Stromal cell of bone marrow (primary cell): ENCODE measurements at places on chromosomes 7 and 10.
A peak's percentile ranks its signal among the peaks of the same experiment; 100 is the strongest.

- DNase-seq = no peak
Observed at GRCh38 chr7:66913118-66914037, 7.6 kb upstream of the TMEM248 start.

- no peak for DNase-seq
Observed at GRCh38 chr7:91694351-91694841, 186.1 kb downstream of the MTERF1 start.

- no peak for DNase-seq
Observed at GRCh38 chr10:103942866-103943265, 24.1 kb upstream of the SLK start.

DNA sequence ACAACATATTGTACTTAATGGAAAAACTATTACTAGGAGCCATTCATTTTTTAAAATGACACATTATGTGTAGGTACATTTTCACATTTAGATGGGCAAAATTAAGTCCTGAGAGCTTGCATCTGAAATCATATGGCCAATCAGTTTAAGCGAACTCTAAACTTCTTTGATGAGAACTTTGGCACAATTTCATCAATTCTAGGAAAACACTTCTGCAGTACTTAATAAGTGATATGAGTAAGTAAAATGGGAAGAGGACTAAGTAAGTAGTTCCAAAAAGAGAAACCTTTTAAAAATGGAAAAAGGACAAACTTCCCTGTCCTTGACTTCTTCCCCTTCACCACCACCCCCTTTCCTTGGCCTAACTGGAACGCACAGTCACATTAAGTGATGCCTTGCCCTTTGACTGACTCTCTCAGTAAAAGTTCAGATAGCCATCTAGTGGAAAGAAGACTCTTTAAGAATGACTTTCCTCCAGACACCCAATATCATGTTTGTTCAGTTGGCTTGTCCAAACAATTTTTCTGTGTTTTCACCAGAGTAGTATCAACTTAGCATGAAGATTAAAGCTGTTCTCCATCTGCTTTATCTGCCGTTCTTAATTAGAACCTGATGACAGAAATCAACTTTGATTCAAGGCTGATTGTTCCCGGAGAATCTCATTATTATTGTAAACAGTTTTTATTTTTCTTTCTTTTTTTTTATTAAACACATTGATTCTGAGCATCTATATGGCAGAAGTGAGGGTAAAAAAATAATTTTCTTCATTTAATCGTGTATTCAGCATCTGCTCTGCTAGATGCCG lies 45.1 kb downstream of the CNNM2 start:
- DNase-seq = no peak

- DNase-seq = no peak
Observed at GRCh38 chr10:70809726-70810125, 6.0 kb upstream of the SGPL1 start.

GRCh38 chr10:91552274-91553095 lies 80.4 kb downstream of the PPP1R3C start:
- no peak for DNase-seq

DNA sequence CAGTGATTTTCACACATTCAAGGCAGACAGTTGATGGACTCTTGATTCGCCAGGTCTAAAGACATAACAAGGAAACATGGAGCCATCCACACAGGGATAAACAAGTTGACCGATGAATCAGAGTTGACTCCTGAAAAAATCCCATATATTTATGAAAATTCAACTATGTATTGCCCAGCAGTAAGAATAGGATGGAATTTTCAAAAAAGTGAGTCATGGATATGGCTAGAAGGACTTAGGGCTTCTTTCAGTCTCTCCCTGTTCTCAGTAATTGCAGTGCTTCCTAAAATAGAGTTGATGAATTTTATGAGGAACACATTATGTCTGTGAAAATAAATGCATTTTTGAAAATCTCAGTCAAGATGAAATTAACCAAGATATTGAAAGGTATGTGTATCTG lies 301.2 kb downstream of the PLXDC2 start:
- DNase-seq = no peak

DNA sequence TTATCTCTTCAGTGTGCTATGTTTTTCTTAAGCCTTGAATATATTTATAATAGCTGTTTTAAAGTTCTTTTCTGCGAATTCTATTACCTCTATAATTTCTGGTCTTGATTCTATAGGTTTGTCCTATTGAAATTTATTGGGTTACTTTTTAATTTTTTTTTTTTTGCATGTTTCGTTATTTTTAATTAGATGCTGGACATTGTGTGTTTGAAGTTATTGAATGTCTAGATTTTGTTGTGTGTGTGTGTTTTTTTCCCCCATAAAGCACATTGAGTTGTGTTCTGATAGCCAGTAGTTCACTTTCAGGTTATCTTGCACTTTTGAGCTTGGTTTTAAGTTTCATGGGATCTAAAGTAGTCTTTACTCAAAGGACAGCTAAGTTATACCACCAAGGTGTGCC lies 394.9 kb downstream of the RPS24 start:
- DNase-seq = no peak

- peak; percentile 67 for DNase-seq
Observed at GRCh38 chr10:118584181-118584954, 11.1 kb downstream of the PRLHR start.

GRCh38 chr7:31076641-31077310 lies 24.7 kb downstream of the ADCYAP1R1 start:
- DNase-seq = no peak

- no peak for DNase-seq
Observed at GRCh38 chr7:117769085-117769484, 104.2 kb downstream of the CTTNBP2 start.

- DNase-seq = no peak
Observed at GRCh38 chr7:28078036-28078901, 102.3 kb downstream of the JAZF1 start.

DNA sequence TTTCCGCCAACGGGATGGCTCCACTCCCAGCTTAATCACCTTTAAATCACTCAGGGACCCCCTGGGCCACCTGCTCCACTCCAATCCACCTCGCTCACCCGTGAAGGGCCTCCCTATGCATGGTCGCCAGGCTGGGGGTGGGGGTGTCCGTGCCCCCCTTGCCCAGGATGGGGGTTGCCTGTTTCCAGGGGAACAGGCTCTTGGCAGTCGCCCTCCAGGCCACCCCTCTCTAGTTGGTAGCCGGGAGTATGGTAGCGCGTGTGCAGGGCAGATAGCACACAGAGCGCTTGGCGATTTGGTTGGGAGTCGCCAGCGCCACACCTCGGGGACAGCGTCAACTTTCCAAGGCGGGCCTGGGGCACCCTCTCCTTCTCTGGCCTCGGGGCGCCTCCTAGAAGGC lies 134.9 kb upstream of the ZNF92 start:
- DNase-seq = no peak

DNA sequence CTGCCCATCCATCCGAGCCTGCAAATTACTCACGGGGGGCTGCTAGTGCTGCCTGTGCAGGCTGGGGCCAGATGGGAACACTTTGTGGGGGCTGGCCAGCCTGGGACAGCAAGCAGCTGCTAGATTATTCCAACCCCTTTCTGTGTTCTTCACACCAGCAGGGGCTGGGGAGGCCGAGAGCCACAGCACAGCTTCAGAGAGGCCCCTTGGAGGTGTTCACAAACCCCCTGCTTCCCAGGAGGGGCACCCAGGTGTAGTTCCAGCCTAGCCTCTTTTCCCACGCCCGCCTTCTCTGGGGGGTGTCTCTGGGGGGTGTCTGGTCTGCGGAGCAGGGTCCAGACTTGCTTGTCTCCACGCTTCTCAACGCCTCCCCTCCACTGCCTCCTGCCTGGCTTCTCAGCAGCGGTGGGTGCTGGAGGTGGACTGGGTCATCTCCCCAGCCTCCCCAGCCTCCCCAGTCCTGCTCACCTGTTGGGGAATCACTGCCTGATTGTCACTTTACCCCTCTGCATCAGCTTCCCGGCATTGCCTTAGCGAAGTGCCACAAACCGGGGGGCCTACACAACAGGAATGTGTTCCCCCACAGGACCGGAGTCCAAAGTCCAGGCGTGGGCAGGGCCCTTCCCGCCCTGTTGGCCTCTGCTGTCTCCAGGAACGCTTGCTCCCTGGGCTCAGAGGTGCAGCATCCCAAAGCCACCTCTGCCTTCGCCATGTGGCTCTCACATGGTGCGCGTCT lies 74.0 kb upstream of the EN2 start:
- no peak for DNase-seq

GRCh38 chr10:124654686-124655085 lies 89.5 kb downstream of the FAM53B start:
- DNase-seq = no peak

DNA sequence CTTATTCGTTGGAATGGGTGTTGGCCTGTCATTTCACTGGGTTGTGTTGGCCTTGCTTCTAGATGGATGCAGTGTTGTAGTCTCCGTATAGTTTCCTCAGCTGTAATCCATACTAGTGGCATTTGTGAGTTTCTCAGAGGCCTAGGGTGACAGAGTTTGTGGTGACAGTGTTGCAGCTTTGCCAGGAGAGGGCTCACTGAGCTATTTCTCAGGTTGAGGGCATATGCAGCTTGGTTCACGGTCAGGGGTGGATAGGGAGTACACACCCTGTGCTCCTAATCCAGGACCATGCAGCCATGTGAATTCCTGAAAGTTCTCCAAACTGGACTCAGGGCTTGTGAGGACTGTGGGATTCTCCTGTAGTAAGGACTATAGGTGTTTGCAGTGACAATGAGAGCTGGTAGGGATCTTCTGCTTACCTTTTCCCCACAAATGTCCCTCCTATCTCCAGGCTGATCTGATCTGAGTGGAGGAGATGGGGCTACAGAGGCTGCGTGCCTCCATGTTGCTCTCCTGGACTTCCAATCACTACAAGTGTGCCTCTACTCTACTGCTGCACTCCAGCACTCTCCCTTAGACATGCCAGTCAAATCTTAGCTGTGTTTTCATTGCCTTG lies 229.0 kb downstream of the STK31 start:
- DNase-seq = no peak

- no peak for DNase-seq
Observed at GRCh38 chr10:13700473-13701144, 113.8 kb downstream of the PRPF18 start.

DNA sequence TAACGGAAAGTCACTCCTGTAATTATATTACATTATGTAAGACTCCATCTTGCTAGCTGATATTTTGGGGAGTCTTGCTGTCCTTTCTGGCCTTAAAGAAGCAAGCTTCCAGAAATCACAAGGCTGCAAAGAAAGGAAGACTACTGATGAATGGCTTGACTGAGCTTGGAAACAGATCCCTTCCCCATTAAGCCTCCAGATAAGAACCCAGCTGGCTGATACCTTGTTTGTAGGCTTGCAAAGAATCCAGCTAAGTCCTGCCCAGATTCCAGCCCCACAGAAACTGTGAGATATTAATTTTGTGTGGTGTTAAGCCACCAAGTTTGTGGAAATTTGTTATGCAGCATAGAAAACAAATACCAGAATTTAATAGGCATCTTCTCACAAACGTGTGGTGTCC lies 49.9 kb upstream of the TMEM106B start:
- DNase-seq = no peak

- DNase-seq = no peak
Observed at GRCh38 chr10:49542353-49542752, 3.4 kb upstream of the ERCC6 start.

GRCh38 chr7:1361756-1362125 lies 97.5 kb downstream of the MICALL2 start:
- no peak for DNase-seq

- no peak for DNase-seq
Observed at GRCh38 chr10:50470345-50470744, 153.4 kb downstream of the SGMS1 start.

- DNase-seq = no peak
Observed at GRCh38 chr7:98565103-98565502, 52.0 kb upstream of the NPTX2 start.

GRCh38 chr10:77970869-77971803 lies 44.6 kb upstream of the DLG5 start:
- DNase-seq = peak; percentile 96

- no peak for DNase-seq
Observed at GRCh38 chr10:90912174-90912573, 8.7 kb downstream of the ANKRD1 start.
